Stimulated activated CD8-positive, alpha-beta memory T cell treated with anti-CD3 and anti-CD28 coated beads, Interleukin-7, amount 100 ng/mL, for 1 hour (primary cell): ENCODE measurements at places on chromosomes 5 and 9.
A peak's percentile ranks its signal among the peaks of the same experiment; 100 is the strongest.

DNA sequence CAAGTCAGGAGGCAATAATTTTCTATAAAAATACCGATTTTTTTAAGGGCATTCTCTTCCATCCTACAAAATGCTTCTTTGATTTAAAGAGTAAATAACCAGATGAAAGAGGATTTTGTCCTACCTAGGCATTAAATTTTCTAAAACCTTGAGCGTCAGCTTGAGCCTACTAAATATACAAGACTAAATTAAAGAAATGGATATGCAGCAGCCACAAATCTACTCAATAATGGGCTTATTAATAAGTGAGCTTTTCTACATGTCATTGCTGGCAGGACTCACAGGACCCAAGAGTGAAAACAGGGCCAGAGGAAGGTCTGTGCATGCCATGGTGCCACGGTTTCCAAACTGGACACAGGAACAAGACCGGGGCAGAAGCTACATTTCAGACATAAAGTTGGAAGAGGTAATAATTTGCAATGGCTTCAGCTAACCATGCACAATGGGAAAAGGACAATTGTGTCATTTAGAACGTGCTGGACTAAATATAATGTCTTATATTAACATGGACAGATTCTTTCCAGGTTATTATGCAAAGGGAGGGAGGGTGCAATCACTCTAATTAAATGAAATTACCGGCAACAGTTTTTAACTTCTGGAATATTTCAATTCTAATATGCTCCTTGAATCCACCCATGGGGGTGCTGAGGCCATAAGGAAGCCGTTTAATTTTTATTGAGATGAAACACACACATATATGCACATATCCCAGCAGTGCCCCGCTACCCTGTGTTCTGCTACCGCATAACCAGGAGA lies 5.2 kb downstream of the WHRN start:
- no peak for DNase-seq

DNA sequence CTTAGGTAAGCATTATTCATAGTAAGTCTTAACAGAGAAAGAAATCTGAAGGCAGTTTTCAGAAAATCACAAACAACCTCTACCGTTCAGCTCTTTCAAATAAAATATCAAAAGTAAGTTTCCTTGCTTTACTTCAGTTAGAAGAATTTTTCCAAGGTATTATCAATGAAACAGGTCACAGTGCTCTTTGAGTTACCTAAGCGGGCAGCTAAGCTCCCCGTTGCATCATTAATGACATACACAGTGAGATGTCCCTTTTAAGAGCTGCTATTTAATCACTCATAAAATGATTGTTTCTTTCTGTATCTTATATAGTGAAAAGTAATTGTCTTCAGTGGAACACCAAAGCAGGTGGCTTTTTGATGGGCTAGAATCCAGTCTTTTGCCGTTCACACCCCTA lies 86.2 kb upstream of the PIK3R1 start:
- DNase-seq: no peak

DNA sequence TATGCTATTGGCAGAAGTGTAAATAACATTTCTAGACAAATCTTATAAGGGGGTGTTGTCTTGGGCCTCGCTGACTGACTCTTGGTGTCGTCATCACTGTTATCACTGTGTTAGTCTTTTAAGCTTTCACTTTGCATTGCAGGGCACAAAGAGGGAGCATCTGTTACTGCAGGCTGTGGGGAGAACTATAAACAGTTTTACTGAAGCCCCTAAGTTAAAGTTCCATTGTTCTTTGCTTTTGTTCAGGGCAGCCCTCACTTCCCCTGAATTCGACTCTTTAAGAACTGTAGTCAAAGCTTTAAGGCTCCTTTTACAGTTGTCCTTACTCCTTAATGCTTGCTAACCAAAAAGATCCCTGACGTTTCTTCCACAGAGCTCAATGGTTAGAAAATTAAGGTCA lies 605.0 kb downstream of the RAB3C start:
- no peak for DNase-seq

- no peak for DNase-seq
These were observed 5.0 kb downstream of the JADE2 start for GRCh38 chr5:134530301-134531077.

DNA sequence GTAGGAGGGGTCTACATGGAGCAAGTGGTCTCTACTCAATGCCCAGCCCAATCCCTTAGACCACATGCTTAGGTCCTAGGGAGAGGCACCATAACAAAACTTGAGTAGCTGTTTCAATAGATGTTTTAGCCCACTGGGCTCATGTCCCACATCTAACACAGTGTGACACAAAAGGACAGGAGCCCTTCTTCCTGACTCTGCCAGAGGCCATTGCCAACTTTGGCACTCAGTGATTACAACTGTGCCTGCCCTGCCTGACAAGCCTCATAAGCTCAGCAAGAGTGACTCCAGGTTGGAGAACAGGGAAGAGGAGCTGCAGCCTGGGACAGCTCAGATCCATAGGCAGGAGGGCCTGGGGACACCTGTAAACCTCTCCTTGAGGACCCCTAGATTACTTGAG lies 230.8 kb downstream of the ENC1 start:
- no peak for DNase-seq

- DNase-seq: no peak
These were observed 25.9 kb upstream of the MSANTD3 start for GRCh38 chr9:100401042-100401441.

DNA sequence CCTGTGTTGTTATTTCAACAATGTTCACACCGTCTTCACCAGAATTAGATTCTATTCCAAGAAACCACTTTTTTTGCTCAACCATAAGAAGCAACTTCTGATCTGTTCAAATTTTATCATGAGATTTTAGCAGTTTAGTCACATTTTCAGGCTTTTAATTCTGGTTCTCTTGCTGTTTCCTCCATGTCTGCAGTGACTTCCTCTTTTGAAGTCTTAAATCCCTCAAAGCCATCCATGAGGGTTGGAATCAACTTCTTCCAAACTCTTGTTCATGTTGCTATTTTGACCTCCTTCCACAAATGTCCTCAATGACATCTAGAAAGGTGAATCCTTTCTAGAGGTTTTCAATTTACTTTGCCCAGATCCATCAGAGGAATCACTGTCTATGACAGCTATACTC lies 25.7 kb upstream of the ENTREP1 start:
- no peak for DNase-seq

DNA sequence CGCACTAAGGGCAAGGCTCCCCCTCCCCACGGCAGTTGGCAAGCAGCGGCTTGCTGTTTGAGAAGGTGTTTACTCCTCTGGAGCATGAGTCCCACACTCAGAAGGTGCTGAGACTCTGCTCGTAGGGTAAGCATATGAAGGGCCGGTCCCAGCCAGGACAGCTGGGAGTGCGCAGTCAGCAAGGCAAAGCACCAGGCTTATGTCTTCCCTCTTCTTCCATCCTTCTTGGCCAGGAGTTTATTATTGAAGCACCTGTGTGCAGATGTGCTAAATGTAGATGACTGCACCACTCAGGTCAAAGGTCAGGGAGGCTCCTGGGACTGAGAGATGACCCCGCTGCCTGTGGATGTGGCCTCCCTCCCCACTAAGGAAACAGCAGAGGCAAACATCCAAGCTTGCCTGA lies 27.0 kb upstream of the CDKN2AIPNL start:
- DNase-seq: no peak

DNA sequence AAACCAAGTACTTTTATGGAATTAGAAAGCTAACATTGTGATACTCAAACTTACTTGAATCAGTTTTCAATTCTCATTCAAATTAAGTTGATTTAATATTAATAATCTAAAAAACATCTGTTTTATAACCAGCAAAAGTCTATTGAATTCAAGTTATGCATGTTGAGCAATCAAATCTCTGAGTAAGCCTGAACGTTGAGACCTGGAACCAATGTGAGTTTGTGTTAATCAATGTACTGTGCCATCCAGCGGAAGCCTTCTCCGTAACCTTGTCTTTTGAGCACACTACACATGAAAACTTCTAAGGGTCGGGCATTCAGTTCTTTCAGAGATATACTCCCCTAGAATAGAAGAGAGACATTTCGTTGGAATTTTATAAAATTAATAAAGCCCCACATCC lies 25.9 kb downstream of the SAR1B start:
- DNase-seq: no peak

DNA sequence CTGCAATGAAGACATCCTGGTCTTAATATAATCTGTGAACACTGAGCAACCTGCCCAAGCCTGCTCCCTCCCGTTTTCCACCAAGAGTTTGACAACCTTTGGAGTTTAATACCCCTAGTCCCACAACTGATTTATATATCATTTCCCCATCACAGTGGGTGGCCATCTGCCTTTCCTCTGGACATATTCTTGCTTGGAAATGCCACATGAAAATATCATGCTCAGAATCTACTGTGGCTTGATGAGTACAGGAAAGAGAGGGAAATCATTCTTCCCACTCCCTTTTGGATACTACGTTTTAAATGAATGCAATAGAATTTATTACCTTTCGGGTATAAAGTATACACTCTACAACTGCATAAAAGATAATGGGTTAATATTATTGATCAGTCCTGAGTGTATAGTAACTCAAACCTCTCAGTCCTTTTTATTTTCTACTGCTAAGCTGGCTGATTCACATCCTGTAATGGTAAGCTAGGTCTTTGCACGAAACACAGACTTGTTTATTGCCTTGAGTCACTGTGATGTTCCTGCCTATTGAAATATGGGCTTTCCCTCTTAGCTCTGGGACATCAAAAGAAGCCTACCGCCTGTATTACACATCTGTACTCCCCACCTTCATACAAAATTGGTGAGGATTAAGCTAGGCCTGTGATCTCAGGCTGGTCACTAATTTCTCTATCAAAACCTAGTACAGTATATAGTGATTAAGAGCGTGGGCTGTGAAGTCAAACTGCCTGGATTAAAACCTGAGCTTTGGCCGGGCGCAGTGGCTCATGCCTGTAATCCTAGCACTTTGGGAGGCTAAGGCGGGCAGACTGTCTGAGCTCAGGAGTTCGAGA lies 67.6 kb upstream of the NR5A1 start:
- DNase-seq: no peak

- DNase-seq: no peak
These were observed 121.1 kb upstream of the SLC25A48 start for GRCh38 chr5:135713161-135713915.

- DNase-seq: no peak
These were observed 565.5 kb downstream of the EBF1 start for GRCh38 chr5:158534203-158534602.

- DNase-seq: peak; percentile 82
These were observed 54.8 kb downstream of the CAMK4 start for GRCh38 chr5:111278858-111279504.

DNA sequence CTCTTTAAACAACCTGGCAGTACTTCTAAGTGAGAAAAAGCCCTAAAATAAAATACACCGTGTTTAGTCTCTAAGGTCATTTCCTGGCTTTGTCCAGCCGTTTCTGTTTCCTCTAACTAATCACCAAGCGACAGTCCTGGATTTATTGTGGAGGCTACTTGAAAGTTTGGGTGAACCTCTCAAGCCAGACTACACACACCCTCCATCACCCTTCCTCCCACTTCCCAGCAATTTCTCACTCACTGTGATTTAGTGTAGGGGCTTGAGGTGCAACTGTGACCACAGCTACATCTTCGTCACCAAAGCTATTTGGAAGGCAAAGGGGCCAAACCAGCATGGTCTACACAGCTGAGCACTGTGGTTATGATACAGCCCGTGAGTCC lies 240.0 kb upstream of the SLC24A2 start:
- no peak for DNase-seq

DNA sequence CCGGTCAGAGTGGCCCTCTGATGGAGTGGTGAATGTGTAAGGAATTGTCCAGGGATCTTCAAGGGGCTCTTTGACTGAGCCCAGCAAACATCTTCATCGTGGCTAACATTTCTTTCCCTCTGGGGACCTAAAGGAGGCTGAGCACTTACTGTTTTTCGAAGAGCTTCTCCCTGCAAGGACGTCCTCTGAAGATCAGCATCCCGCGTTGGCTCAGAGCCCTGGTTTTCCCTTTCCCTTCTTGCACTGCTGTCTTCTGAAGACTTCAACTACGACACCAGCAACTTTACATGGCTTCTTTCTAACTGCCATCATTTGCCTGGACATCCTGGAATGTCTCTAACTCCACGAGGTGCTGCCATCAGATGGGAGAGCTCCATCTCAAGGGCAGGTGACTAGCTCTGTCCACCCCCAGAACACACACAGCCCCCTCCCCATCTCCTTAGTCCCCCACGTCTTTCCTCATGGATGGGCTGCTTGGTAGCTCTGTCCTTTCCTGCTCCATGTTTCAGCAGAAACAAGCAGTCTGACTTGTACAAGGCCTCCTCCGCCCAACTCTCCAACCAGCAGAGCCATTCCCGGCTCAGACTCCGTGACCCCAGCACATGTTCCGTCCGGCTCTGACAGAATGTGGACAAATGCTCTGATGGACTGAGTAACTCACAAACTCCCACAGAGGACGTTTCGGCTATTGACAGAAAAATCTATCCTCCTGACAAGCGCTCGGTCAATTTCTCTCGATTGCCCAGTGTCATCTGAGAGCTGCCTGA lies 17.1 kb downstream of the SHB start:
- no peak for DNase-seq
